ENCODE measurements at places on chromosomes 1 and 21. TPM values are rescaled to one million over a fixed set of nuclear protein-coding genes. Genes with fewer than 3 reads are reported as not detected.

DNA sequence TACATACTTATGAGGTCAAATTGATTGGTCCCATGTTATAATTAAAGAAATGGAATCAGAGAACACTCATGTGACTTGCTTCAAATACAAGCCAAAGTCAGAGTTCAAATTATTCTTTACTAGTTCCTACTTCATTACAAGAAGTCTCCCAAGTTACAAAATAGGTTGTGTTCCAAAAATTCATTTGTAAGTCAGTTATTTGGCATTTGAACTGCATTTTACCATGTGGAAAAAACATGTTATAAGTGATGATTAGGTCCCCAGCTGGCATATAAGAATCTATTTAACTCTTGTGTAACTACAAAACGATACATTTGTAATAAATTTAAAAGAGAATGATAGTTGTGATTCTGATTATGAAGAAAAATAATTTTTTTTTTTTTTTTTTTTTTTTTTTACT is 124.1 kb downstream of the DISP1 start:
- no peak overlapping the region for H3K27ac ChIP-seq
- H3K27me3 ChIP-seq: no peaks in the 10 kb centered on the region
- no peak for DNase-seq
- H3K4me1 ChIP-seq: no peaks in the 10 kb centered on the region
- H3K36me3 ChIP-seq: peaks cover 4% of the 10 kb centered on the region

DNA sequence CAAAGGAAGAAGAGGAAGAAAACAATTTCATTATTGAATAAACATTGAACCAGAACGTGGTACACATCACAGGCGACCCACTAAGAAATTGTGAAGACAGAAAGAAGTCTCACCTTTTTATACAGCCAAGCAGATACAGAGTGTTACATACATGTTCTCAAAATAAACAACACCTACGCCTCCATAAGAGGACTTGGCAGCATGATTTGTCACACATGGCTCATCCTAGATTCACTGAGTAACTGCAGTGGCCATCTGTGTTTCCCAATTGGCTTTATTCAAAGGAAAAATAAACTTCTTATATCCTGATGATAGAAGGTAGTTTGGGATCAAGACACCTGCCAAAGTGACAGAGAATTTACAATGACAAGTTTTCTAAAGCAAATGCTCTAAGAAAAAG is 7.6 kb upstream of the KRTAP19-8 start:
- no peak overlapping the region for H3K4me3 ChIP-seq
- H3K27ac ChIP-seq: no peak overlapping the region
- H3K27me3 ChIP-seq: peaks cover 2% of the 10 kb centered on the region
- no peak for DNase-seq

The RSPH1 gene
- total RNA-seq: 0.20 TPM

The PGBD2 gene
- 13.0 TPM for total RNA-seq

All from T-cell (primary cell).